Calu3 (cell line): ENCODE measurements at places on chromosomes 3 and 15. TPM values are rescaled to one million over a fixed set of nuclear protein-coding genes. Genes with fewer than 3 reads are reported as not detected.

GRCh38 chr15:46652266-46652665, 1017.4 kb downstream of the SQOR start:
- DNase-seq: no peak
- no peaks in the 10 kb centered on the region for H3K4me1 ChIP-seq
- no peaks in the 10 kb centered on the region for H3K36me3 ChIP-seq

The GPR62 gene
- not detected in 2 replicates for total RNA-seq

The PLCL2 gene
- total RNA-seq: 5.4 and 5.8 TPM in 2 replicates

The HTD2 gene
- 7.5 and 8.5 TPM in 2 replicates for total RNA-seq

The OR5H2 gene
- not detected in 2 replicates for total RNA-seq

DNA sequence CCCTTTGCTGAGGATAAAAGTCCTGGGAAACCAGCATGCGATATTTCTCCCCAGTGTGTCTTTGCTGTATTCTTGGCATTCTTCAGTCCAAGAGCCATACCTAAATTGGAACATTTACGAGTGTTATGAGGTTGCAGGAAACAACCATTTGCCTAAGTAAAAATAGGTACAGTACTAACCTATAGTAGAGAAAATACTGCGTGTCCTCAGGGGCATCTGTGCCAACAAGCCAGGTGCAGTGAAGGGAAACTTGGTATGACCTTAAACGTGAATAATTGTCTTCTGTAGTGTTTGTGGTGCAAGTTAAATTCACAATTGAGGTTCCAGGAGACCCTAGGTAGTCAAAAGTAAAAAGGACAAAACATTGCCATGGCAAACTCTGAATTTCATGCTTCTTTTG, 12.2 kb downstream of the IL5RA start:
- H3K27ac ChIP-seq: no peak overlapping the region
- H3K4me3 ChIP-seq: no peak overlapping the region

The CSPG4 gene
- total RNA-seq: 0.05 TPM in 1 of 2 replicates, not detected in the other

The MYO5C gene
- 48.1 and 48.4 TPM in 2 replicates for total RNA-seq
